A549 treated with RU486 at 1 μM for 4 hours (cell line): ENCODE measurements at places on chromosomes 16 and 17. TPM values are rescaled to one million over a fixed set of nuclear protein-coding genes. Genes with fewer than 3 reads are reported as not detected.

Gene ZKSCAN2
- total RNA-seq: 1.5 to 2.5 TPM (median 2.1 TPM) in 5 replicates

Gene KRTAP1-5
- not detected in 5 replicates for total RNA-seq

Gene CES1
- total RNA-seq: 28.7 to 51.1 TPM (median 32.7 TPM) in 5 replicates

Gene CSF3
- 0.10 to 0.20 TPM (median 0.16 TPM) in 3 of 5 replicates, not detected in the others for total RNA-seq

Gene TBC1D3C
- total RNA-seq: not detected in 5 replicates

Gene CD19
- not detected in 5 replicates for total RNA-seq

Gene PRSS27
- 0.77 to 1.8 TPM (median 1.5 TPM) in 5 replicates for total RNA-seq

Gene COX4I1
- 788 to 868 TPM (median 791 TPM) in 5 replicates for total RNA-seq

Gene CASKIN1
- total RNA-seq: 0.26 to 0.95 TPM (median 0.49 TPM) in 5 replicates

Gene CDH15
- total RNA-seq: 0.10 TPM in 1 of 5 replicates, not detected in the others

Gene TNFRSF17
- total RNA-seq: not detected in 5 replicates

Gene WFIKKN2
- 0.03 to 0.07 TPM in 2 of 5 replicates, not detected in the others for total RNA-seq

Gene SECTM1
- 0.79 to 2.0 TPM (median 1.0 TPM) in 5 replicates for total RNA-seq

Gene FOXF1
- total RNA-seq: 0.03 to 0.05 TPM in 2 of 5 replicates, not detected in the others

Gene KCNJ18
- total RNA-seq: 0.05 TPM in 1 of 5 replicates, not detected in the others

Gene ITGB3
- total RNA-seq: 3.5 to 5.8 TPM (median 5.1 TPM) in 5 replicates

Gene NEUROD2
- not detected in 5 replicates for total RNA-seq

Gene TEX19
- 0.17 to 0.61 TPM (median 0.43 TPM) in 5 replicates for total RNA-seq

Gene CMTM2
- total RNA-seq: not detected in 5 replicates

Gene TBC1D3I
- 0.13 to 0.41 TPM (median 0.23 TPM) in 5 replicates for total RNA-seq

Gene AATK
- total RNA-seq: 0.34 to 0.81 TPM (median 0.54 TPM) in 5 replicates

Gene P2RX5
- total RNA-seq: 15.2 to 23.3 TPM (median 21.4 TPM) in 5 replicates

Gene KRTAP9-2
- not detected in 5 replicates for total RNA-seq

Gene NPIPA8
- 0.31 to 1.6 TPM (median 0.83 TPM) in 4 of 5 replicates, not detected in the other for total RNA-seq

Gene STAC2
- total RNA-seq: 0.12 to 0.34 TPM (median 0.21 TPM) in 5 replicates

Gene MPP3
- 14.0 to 18.4 TPM (median 17.4 TPM) in 5 replicates for total RNA-seq

Gene TM4SF5
- 0.41 to 1.1 TPM (median 0.82 TPM) in 5 replicates for total RNA-seq

Gene EVI2A
- not detected in 5 replicates for total RNA-seq

Gene POLDIP2
- 139 to 167 TPM (median 160 TPM) in 5 replicates for total RNA-seq

Gene RNF112
- 0.23 to 0.60 TPM (median 0.46 TPM) in 5 replicates for total RNA-seq

Gene PABPN1L
- total RNA-seq: not detected in 5 replicates

Gene PYY
- 0.17 TPM in 1 of 5 replicates, not detected in the others for total RNA-seq

Gene TVP23A
- 0.07 to 0.26 TPM (median 0.24 TPM) in 3 of 5 replicates, not detected in the others for total RNA-seq

Gene ACSM5
- total RNA-seq: not detected in 5 replicates

Gene NME1
- total RNA-seq: 606 to 812 TPM (median 696 TPM) in 5 replicates

Gene GH2
- total RNA-seq: not detected in 5 replicates

Gene SRCIN1
- total RNA-seq: 1.7 to 3.0 TPM (median 2.9 TPM) in 5 replicates

Gene EPN3
- total RNA-seq: 0.09 to 0.64 TPM (median 0.23 TPM) in 5 replicates

Gene PRDM7
- 0.03 TPM in 1 of 5 replicates, not detected in the others for total RNA-seq

Gene SMPD3
- 0.09 to 0.29 TPM (median 0.11 TPM) in 5 replicates for total RNA-seq

Gene KRTAP17-1
- total RNA-seq: not detected in 5 replicates

Gene NAA38
- 188 to 252 TPM (median 226 TPM) in 5 replicates for total RNA-seq

Gene RPL19
- 3,980 to 4,440 TPM (median 4,050 TPM) in 5 replicates for total RNA-seq

Gene TMEM88
- total RNA-seq: 0.31 to 1.5 TPM (median 0.71 TPM) in 5 replicates

Gene KRT32
- total RNA-seq: not detected in 5 replicates

Gene GALK1
- total RNA-seq: 46.3 to 75.9 TPM (median 65.6 TPM) in 5 replicates

Gene CTRB1
- total RNA-seq: not detected in 5 replicates

Gene OTOP3
- total RNA-seq: not detected in 5 replicates

Gene TPSG1
- 0.14 TPM in 1 of 5 replicates, not detected in the others for total RNA-seq

Gene RTN4RL1
- total RNA-seq: 2.3 to 3.6 TPM (median 2.7 TPM) in 5 replicates

Gene IFI35
- total RNA-seq: 15.7 to 21.2 TPM (median 17.9 TPM) in 5 replicates

Gene HS3ST2
- not detected in 5 replicates for total RNA-seq

Gene CD300LG
- total RNA-seq: not detected in 5 replicates

Gene KIFC3
- 138 to 197 TPM (median 184 TPM) in 5 replicates for total RNA-seq

Gene CLDN9
- 0.30 to 0.55 TPM (median 0.50 TPM) in 5 replicates for total RNA-seq
